Ovary (tissue), 10 donors: ENCODE measurements at places on chromosomes 2 and 18. TPM values are rescaled to one million over a fixed set of nuclear protein-coding genes. Genes with fewer than 3 reads are reported as not detected.

Gene DNAJC27
- total RNA-seq: 13.5 TPM

Gene FAM136A
- total RNA-seq: 21.0 TPM

GRCh38 chr2:151905963-151906632 is 77.9 kb upstream of the ARL5A start:
- no peaks in the 10 kb centered on the region for H3K27me3 ChIP-seq
- H3K27ac ChIP-seq: no peak overlapping the region
- no peaks in the 10 kb centered on the region for H3K4me1 ChIP-seq
- no peak overlapping the region for H3K4me3 ChIP-seq
- H3K36me3 ChIP-seq: no peaks in the 10 kb centered on the region

DNA sequence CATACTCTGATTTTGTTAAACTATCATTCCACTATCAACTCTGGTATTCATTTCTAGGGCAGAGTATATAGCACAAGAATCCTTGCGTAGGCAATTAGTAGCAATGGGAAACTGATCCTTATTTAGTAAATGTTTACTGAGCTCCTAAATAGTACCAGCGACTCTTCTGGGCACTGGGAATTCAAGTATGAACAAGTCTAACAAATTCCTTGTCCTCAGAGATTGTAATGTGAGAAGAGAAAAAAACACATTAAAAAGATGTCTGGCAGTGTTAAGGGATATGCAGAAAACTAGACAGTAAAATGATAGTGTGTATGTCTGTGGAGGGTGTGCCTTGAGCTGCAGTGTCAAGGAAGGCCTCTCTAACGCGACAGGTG is 721 bp downstream of the METTL5 start:
- peak overlapping the region; percentile 81 for H3K4me3 ChIP-seq
- H3K27ac ChIP-seq: peak overlapping the region; percentile 60
- H3K36me3 ChIP-seq: no peaks in the 10 kb centered on the region
- H3K4me1 ChIP-seq: peaks cover 4% of the 10 kb centered on the region

- DNase-seq: no peak
- H3K27me3 ChIP-seq: no peaks in the 10 kb centered on the region
- H3K4me1 ChIP-seq: no peaks in the 10 kb centered on the region
- no peak overlapping the region for H3K4me3 ChIP-seq
- H3K36me3 ChIP-seq: no peaks in the 10 kb centered on the region
Measured at GRCh38 chr18:52536039-52536438, 196.0 kb downstream of the DCC start.

Gene DSC2
- total RNA-seq: 2.7 TPM

GRCh38 chr2:70009762-70010575 is 48.5 kb upstream of the ASPRV1 start:
- H3K27me3 ChIP-seq: no peaks in the 10 kb centered on the region
- no peaks in the 10 kb centered on the region for H3K4me1 ChIP-seq
- H3K27ac ChIP-seq: no peak overlapping the region
- H3K36me3 ChIP-seq: no peaks in the 10 kb centered on the region
- DNase-seq: no peak
- no peak overlapping the region for H3K4me3 ChIP-seq

Gene CXCR4
- 14.4 TPM for total RNA-seq

DNA sequence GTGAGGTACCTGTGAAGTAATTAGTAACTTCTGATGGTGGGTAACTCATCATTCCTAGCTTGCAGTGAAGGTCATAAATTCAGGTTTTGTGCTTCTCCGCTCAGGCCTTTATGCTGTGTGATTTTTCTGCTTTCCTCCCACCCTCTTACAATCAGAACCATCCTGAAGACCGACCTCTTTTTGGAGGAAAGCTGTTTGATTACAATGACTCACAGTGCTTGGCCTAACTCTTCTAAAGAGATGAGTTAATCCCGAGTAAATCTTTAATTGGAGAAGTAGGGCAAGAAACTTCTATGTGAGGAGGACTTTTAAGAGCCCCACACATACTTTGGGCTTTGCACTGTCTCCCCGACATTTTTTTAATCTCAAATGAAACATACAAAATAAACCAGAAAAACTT is 53.1 kb downstream of the TTC27 start:
- H3K36me3 ChIP-seq: no peaks in the 10 kb centered on the region
- no peaks in the 10 kb centered on the region for H3K27me3 ChIP-seq
- no peaks in the 10 kb centered on the region for H3K4me1 ChIP-seq
- H3K4me3 ChIP-seq: no peak overlapping the region
- no peak overlapping the region for H3K27ac ChIP-seq

DNA sequence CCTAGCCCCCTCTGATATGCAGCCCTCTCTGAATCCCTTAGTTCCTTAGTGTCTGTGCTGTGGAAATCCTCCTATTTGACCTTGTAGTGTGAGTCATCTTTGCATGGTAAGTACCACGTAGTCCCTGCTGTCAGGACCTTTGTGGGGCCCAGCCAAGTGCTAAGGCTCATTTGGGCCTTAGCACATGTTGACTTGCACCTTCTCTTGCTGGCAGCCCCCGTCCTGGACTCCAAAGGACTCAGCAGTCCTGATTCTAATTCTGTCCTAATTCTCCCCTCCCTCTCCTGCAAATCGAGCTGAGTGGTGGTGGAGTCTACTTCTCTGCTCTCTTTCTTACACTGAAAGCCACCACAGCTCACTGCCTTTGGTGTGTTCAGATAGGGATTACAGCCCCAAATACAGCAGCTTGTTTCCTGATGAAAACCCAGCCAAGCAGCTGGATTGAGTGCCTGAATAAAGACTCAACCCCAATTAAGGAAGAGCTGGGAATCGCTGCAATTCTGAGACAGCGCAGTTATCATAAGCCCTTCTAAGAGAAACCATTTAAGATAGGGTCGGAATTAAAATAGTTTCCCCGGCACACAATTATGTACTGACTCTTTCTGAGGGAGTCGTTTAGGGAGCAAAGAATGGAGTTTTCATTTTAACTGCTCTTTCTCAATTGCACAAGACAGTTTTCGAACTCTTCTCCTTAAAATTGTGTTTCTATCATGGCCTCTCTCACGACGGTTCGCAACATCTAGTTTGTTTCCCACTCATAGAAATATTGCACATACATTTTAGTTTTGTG is 215.6 kb upstream of the TNP1 start:
- peak overlapping the region; percentile 37 for H3K27ac ChIP-seq
- no peaks in the 10 kb centered on the region for H3K27me3 ChIP-seq
- H3K4me1 ChIP-seq: peaks cover 8% of the 10 kb centered on the region

- no peaks in the 10 kb centered on the region for H3K4me1 ChIP-seq
- no peaks in the 10 kb centered on the region for H3K36me3 ChIP-seq
- no peak overlapping the region for H3K27ac ChIP-seq
- no peak for DNase-seq
- H3K27me3 ChIP-seq: no peaks in the 10 kb centered on the region
- no peak overlapping the region for H3K4me3 ChIP-seq
Measured at GRCh38 chr2:150880986-150881385, 380.7 kb downstream of the RBM43 start.

Gene CFAP65
- not detected for total RNA-seq

GRCh38 chr2:128263902-128264331 is 54.8 kb downstream of the HS6ST1 start:
- no peak overlapping the region for H3K27ac ChIP-seq
- H3K4me3 ChIP-seq: no peak overlapping the region
- DNase-seq: no peak
- H3K27me3 ChIP-seq: no peaks in the 10 kb centered on the region

Gene CYRIA
- 21.3 TPM for total RNA-seq

DNA sequence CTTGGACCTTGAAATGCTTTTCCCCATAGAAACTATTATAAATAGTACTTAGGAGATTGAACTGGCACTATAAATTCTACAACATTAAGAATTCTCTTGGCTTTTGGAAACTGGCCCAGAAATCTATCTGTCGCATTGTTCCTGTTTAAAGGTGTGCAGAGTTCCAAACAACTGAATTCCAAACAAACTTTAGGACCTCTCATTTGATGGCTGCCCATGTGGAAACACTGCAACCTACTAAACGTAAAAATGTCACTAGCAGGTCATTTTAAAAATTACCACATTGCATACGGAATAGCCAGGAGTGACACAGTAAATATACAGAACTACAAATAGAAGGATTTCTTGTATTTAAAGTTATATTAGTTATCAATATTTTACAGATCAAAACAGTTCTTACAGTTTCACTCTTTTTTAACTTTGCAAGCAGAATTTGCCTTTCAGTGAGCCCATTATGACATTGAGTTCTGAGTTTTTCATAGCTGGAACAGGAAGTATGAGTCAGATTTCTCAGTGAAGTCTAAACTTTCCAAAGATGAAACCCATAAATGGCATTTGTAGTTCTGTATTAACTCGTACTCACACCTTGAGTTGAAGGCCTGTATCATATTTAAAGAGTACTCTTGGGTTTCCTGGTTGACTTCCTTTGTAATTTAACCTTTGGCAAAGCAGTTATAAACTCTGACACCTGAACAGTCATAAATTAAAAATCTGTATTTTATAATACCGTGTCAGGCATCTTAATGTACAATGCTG is 142.3 kb upstream of the BOD1L2 start:
- no peak overlapping the region for H3K4me3 ChIP-seq
- no peak overlapping the region for H3K27ac ChIP-seq
- no peak for DNase-seq
- H3K36me3 ChIP-seq: no peaks in the 10 kb centered on the region
- no peaks in the 10 kb centered on the region for H3K27me3 ChIP-seq
- H3K4me1 ChIP-seq: no peaks in the 10 kb centered on the region

GRCh38 chr18:46577546-46577945 is 79.5 kb downstream of the LOXHD1 start:
- H3K36me3 ChIP-seq: no peaks in the 10 kb centered on the region
- no peaks in the 10 kb centered on the region for H3K27me3 ChIP-seq
- no peak overlapping the region for H3K4me3 ChIP-seq
- H3K4me1 ChIP-seq: no peaks in the 10 kb centered on the region

GRCh38 chr18:21341141-21341540 is 99.1 kb downstream of the GREB1L start:
- DNase-seq: no peak
- no peaks in the 10 kb centered on the region for H3K36me3 ChIP-seq
- no peak overlapping the region for H3K27ac ChIP-seq
- peaks cover 2% of the 10 kb centered on the region for H3K4me1 ChIP-seq
- H3K4me3 ChIP-seq: no peak overlapping the region

DNA sequence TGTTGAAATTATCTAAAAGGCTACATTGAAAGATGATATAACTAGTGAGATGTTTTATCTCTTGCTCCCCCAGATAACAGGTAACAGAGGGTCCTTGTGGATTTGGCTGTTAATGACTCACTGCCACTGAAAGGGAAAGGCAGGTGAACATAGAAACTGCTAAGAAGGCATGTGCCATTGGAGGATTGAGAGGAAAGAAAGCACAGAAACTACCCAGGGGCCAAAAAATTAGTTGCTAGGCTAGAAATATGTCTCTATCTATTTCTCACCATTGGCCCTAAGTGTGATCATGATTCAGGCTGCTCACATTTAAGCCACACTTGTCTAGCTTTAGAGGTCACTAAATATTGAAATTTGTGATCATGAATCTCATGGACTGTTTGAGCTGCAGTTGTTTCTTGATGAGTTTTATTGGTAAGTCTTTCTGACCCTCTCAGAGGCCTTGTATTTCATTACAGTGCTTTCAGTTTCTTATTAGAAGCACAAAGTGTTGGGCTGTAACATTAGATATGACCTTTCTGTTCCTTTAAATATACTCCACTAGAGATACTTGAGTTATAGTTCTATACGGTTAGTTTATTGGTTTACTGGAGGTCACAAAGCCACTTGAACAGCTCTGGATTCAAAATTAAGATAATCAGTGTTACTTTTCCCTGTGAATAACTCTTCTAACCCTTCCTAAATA is 26.2 kb downstream of the NAB1 start:
- H3K4me3 ChIP-seq: no peak overlapping the region
- H3K36me3 ChIP-seq: no peaks in the 10 kb centered on the region
- peaks cover 1% of the 10 kb centered on the region for H3K4me1 ChIP-seq

DNA sequence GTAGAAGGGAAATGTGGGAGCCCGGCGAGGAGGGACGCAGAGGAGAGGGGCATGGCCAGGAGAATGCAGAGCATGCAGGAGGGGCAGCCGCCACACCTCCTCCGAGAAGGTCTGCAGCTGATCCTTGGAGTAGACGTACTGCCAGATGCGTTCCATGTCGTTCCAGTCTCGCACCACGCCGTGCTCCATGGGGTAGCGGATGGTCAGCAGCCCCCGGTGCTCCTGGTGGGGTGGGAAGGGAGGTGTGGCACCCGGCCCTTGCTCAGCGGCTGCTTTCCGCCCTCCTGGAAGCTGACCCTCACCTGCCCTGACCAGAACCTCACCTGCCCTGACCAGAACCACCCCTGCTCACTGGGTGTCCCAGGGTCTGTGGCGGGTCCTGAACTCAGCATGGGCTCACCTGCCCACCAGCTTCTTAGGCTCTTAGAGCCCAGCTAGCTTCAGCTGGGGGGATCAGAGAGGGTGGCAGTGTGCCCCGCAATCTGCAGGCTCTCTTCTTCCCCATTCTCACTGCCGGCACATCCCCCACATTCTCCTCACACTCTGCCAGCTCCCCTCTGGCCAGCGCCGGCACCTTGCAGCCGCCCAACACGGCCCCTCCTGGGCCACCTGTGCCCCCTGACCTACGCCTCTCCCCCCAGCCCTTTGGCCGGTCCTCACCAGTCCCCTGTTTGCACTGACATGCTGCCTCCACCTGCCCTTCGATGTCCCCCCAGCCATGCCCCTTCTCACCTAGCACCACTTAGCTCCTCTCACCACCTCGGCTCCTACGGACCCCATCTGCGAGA is 4.4 kb downstream of the ACTR1B start:
- H3K4me3 ChIP-seq: no peak overlapping the region
- H3K27me3 ChIP-seq: no peaks in the 10 kb centered on the region
- H3K36me3 ChIP-seq: no peaks in the 10 kb centered on the region
- peaks cover 12% of the 10 kb centered on the region for H3K4me1 ChIP-seq

- H3K27ac ChIP-seq: no peak overlapping the region
- H3K4me3 ChIP-seq: no peak overlapping the region
- H3K27me3 ChIP-seq: no peaks in the 10 kb centered on the region
- no peaks in the 10 kb centered on the region for H3K36me3 ChIP-seq
- DNase-seq: no peak
Measured at GRCh38 chr18:45284174-45284573, 331.1 kb upstream of the SLC14A2 start.

- H3K4me1 ChIP-seq: no peaks in the 10 kb centered on the region
- H3K36me3 ChIP-seq: no peaks in the 10 kb centered on the region
- no peak overlapping the region for H3K27ac ChIP-seq
- no peak for DNase-seq
Measured at GRCh38 chr2:138615257-138615656, 113.7 kb downstream of the SPOPL start.

Gene TMEM214
- 26.5 TPM for total RNA-seq

DNA sequence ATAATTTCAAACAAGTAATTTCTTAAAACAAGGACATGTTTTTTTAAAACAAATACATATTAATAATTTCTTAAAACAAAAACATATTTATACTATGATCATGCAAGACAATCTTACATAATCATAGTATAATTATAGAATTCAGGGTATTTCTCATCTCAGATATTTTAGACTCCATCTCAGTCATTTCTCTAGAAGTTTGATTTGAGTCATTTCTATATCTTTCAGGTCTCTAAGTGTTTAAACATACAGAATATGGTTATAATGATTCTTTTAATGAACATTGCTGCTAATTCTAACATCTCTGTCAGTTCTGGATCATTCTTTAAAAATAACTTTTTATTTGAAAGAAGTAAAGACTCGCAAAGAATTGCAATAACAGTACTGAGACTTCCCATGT is 154.2 kb upstream of the KYNU start:
- no peaks in the 10 kb centered on the region for H3K27me3 ChIP-seq
- no peaks in the 10 kb centered on the region for H3K36me3 ChIP-seq
- no peak overlapping the region for H3K4me3 ChIP-seq
- H3K4me1 ChIP-seq: no peaks in the 10 kb centered on the region
